Activated CD4-positive, alpha-beta T cell treated with anti-CD3 and anti-CD28 coated beads, Interleukin-2, amount 50 U/mL, for 4 hours (primary cell): ENCODE measurements at places on chromosomes 5 and 9.

GRCh38 chr9:120583958-120584369 is 4.0 kb upstream of the CDK5RAP2 start:
- DNase-seq, result no peak

- no peak for DNase-seq
Observed at GRCh38 chr5:43631182-43631910, 28.4 kb downstream of the NNT start.

GRCh38 chr5:176497852-176498251 is 39.4 kb downstream of the RNF44 start:
- no peak for DNase-seq

- DNase-seq, result no peak
Observed at GRCh38 chr5:43642428-43642827, 39.4 kb downstream of the NNT start.

GRCh38 chr5:164256954-164257353 is 751.5 kb downstream of the MAT2B start:
- DNase-seq, result no peak

GRCh38 chr5:15787681-15788080 is 287.7 kb downstream of the FBXL7 start:
- DNase-seq, result no peak

DNA sequence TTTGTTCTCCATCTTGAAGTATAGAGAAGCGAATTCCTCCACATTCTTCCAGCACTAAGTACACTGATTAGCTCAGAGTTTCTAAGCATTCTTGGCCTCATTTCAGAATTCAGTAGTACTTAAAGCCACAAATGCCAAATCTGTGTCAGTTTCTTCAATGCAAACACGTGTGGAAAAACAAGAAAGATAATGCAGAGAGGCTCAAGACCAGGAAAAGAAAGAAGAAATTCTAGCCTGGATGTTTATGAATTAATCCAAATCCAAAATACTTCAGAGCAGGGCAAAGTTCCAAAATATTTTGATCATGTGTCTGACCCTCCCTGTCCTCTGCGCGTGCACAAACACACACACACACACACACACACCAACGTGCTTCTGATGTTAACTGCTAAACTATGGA is 457.6 kb downstream of the SLCO4C1 start:
- no peak for DNase-seq

DNA sequence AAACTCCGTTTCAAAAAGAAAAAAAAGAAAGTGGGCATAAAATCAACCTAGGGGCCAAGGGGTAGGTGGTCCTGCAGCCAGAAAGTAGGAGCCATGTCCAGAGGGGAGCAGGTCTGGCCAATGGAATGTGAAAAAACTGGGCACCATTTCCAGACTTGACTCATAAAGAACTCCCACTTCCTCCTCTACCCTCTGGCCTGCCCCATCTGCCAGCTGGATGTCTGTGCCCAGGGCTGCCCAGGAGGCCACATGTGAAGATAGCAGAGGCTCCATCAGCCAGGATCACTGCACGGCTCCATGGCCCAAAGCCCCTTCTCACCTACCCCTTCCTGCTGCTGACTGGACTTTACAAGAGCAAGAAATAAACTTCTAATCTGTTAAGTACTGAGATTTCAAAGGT is 42.1 kb upstream of the EEIG1 start:
- DNase-seq, result no peak
